ENCODE measurements at places on chromosomes 6 and 20.
A peak's percentile ranks its signal among the peaks of the same experiment; 100 is the strongest.

GRCh38 chr20:14264869-14265268 is 72.5 kb downstream of the FLRT3 start:
- DNase-seq = peak; percentile 61

DNA sequence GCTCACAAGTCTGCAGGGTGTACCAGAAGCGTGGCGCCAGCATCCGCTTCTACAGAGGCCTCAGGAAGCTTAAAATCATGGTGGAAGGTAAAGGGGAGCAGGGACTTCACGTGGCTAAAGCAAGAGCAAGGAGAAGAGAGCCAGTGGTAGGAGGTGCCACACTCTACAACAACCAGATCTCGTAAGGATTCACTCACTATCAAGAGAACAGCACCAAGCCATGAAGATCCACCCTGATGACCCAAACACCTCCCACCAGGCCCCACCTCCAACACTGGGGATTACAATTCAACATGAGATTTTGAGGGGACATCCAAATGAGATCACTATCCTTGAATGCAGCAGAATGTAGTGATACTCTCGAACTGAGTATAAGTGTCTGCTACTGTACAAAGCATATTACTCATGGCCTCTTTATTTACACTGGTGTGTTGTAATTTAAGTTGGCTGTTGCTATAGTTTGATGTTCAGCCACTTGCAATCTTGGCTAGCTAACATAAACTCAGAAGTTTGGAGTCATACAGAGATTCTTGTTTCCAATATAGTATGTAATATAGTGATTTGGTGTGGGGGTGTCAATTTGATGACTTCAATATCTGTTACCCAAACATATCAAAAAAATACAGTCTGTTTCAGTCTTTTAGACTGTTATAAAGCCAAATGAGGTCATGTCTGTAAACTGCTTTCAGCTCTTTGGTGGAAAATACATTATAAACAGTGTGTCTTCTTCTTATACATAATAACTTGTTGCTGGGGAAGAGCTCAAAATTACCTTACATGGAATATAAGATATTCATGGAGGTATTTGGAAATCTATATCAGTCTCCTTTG is 39.4 kb upstream of the MYLIP start:
- DNase-seq = no peak

- peak; percentile 46 for DNase-seq
Measured at GRCh38 chr6:82408952-82409431, 45.4 kb downstream of the TPBG start.

GRCh38 chr6:113073611-113074191 is 726.6 kb downstream of the RFPL4B start:
- peak; percentile 28 for DNase-seq

DNA sequence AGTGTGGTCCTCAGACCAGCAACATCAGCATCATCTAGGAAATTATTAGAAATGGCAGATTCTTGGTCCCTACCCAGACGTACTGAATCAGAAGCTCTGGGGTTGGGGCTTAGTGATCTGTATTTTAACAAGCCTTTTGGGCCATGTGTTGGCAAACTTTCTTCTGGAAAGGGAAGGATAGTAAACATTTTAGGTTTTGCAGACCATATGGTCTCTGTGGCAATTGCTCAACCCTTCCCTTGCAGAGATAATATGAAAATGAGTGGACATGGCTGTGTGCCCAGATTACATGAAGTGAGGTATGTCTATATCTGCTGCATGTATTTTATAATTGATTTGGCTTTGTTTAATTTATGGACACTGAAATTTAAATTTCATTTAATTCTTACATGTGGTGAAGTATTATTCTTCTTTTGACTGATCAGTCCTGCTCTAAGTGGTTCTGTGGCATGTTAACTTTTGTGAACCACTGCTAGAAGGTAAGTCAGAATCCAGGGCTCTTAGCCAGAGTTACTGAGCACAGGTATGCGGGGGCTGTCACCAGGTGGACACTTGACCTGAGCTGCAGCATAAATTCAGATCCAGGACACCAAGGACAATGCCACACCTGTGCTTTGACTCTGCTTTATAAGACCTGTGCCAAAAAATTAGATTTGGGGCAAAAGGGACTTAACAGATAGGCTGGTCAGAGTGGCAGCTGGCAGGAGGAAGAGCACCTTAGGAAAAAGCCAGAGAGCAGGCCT is 43.2 kb downstream of the LY86 start:
- DNase-seq = no peak

- DNase-seq = no peak
Measured at GRCh38 chr6:13239530-13240455, 88.5 kb downstream of the TBC1D7 start.

GRCh38 chr6:49462071-49462470 is 982 bp downstream of the MMUT start:
- DNase-seq = peak; percentile 12

GRCh38 chr6:127950566-127951145 is 49.8 kb upstream of the THEMIS start:
- DNase-seq = no peak

GRCh38 chr20:6418732-6419131 is 295.9 kb upstream of the FERMT1 start:
- DNase-seq = no peak

GRCh38 chr6:127026247-127026646 is 92.2 kb upstream of the RSPO3 start:
- DNase-seq = no peak

GRCh38 chr6:118813775-118814174 is 80.2 kb upstream of the ASF1A start:
- no peak for DNase-seq

GRCh38 chr6:150527100-150527499 is 72.6 kb upstream of the PLEKHG1 start:
- no peak for DNase-seq

DNA sequence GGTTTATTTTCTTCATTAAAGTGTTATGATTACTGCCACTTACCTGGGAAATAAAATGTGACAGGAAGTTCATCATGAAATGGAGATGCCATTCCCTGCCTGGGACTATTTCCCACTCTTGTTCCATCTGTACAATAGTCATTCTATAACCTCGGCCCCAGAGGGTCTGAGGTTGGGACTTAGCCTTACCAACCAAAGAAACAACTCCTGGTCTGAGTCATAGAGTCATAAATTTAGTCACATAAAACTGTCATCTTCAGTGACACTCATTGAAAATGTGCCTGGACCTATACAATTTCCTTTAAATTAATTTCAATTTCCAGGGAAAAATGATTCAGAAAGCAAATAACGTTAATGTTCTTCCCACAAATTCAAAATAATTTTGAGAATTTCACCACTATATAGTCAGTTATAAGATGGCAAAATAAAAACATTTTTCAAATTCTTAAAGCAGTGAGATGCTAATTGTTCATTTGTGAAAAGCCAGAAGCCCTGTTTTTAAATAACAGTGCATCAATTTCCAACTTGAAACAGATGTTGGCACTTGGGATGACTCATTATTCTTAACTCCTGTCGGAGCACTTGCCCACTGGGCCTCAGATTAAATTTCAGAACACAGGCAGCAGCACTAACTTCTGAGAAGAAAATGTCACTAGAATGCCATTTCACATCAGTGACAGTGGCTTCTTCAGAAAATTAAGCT is 201.2 kb upstream of the SMLR1 start:
- DNase-seq = peak; percentile 62

DNA sequence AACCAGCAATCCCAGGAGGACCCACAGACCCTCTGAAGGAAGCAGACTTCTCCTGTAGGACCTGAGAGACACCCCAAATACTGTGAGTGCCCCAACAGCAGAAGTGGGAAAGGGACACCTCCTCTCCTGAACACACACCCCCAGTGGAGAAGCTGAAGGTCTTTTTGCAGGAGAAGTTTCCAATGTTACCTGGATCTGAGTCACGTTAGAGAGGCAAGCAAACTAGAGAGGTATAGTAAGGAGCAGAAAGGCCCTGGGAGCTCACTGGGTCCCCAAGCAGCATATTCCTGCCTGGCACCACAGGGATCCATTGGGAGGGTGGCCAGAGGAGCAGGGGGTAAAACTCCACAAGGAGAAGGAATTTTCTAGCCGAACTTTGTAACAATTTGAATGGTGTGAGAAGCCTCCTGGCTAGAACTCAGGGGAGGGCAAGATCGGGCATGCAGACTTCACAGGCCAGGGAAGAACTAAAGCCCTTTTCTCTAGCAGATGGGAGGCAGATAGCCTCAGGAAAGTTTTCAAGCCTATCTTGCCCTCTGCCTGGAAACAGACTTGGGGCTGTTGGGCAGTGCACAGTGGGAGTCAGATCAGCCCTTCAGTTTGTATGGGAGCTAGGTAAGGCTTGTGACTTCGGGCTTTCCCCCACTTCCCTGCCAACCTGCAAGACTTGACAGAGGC is 68.2 kb upstream of the SSTR4 start:
- DNase-seq = no peak

- DNase-seq = no peak
Measured at GRCh38 chr20:59812286-59813125, 120.9 kb downstream of the SYCP2 start.

DNA sequence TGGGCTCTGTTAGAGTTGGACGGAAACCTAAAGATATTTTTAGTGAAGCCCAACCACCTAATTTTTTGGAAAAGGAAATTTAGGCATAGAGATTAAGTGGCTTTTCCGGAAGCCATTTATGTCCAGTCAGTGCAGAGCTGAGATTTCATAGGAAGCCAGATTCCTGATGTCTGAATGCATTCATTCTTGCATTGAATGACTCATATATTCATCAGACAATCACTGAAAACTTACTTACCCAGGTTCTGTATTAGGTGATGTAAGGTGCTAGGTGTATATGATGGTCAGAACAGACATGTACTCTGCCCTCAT is 4.1 kb downstream of the SH3BGRL2 start:
- no peak for DNase-seq

GRCh38 chr20:48740712-48741111 is 87.1 kb downstream of the PREX1 start:
- DNase-seq = no peak

- no peak for DNase-seq
Measured at GRCh38 chr6:151385177-151385576, 6.2 kb downstream of the ZBTB2 start.

GRCh38 chr20:62922451-62922921 is 3.8 kb downstream of the DIDO1 start:
- no peak for DNase-seq

GRCh38 chr6:19836799-19837510 is at the start of gene ID4:
TSS of gene ID4 (plus strand) at chr6:19837370. CDS start at chr6:19837755, 385 bp downstream.
- peak; percentile 99 for DNase-seq

- no peak for DNase-seq
Measured at GRCh38 chr6:19042420-19042819, 655.3 kb downstream of the RNF144B start.

DNA sequence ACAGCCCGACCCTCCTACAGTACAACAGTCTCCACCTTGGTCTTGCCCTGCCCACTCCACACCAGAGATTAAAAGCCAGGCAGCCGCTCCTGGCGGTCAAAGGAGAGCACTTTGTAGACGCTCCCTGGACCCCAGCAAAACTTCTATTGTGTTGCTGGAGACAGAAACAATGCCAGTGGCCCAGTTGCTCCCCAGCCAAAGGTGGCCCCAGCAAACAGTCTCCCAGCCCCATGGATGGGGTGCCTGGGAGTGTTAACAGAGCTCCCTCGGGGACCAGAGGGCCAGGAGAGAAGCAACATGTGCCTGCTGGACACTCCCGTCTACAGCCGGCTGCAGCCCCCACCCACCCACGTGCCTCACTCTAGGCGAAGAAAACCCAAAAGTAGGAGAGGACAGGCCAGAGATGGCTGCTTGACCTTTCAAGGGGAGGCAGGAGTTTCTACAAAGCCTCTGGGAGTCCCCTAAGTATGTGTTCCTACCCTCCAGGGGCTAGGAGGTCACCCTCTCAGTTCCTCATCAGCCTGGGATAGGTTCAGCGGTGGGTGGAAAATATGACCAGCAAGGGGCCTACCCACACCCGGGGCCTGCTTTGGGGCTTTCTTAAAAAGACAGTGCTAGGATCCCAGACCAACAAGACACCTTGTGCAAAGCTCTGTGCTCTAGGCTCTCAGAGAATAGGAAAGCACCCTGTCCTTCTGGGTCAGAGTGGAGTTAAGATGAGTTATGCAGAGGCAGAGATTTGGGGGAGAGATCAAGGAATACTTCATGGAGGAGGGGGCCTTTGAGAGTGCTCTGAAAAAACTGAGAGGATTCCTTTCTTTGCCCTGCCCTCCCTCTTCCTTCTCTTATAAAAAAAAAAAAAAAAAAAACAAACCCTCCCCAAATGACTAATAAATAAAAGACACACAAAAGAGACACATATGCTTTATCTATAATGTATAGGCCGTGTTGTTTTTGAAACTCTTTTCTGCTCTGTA is 19.0 kb upstream of the PREX1 start:
- no peak for DNase-seq

GRCh38 chr20:14049111-14049510 is 53.8 kb downstream of the MACROD2 start:
- no peak for DNase-seq

GRCh38 chr6:65816991-65817390 is 110.0 kb upstream of the EYS start:
- DNase-seq = no peak

DNA sequence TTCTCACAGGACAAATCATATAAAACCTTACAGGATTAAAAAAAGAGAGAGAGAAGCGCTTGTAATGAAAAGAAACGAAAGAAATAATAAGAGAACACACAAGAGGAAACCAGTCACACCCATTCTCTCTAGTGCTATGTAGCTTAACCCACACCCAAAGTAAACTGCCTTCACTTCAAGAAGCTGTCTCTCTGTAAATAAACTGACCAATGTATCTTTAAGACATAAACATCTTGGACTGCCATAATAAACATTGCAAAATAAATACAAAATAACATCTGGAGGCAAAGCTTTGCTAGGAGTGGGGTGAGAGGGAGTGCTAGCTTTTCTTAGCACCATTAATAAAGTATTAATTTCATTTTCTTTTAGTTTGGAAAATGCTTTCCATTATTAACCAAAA is 61.6 kb upstream of the RNF146 start:
- DNase-seq = no peak
